ENCODE measurements at places on chromosomes 7 and 10.

- no peak for DNase-seq
Observed at GRCh38 chr10:131013281-131013912, 298.1 kb downstream of the TCERG1L start.

DNA sequence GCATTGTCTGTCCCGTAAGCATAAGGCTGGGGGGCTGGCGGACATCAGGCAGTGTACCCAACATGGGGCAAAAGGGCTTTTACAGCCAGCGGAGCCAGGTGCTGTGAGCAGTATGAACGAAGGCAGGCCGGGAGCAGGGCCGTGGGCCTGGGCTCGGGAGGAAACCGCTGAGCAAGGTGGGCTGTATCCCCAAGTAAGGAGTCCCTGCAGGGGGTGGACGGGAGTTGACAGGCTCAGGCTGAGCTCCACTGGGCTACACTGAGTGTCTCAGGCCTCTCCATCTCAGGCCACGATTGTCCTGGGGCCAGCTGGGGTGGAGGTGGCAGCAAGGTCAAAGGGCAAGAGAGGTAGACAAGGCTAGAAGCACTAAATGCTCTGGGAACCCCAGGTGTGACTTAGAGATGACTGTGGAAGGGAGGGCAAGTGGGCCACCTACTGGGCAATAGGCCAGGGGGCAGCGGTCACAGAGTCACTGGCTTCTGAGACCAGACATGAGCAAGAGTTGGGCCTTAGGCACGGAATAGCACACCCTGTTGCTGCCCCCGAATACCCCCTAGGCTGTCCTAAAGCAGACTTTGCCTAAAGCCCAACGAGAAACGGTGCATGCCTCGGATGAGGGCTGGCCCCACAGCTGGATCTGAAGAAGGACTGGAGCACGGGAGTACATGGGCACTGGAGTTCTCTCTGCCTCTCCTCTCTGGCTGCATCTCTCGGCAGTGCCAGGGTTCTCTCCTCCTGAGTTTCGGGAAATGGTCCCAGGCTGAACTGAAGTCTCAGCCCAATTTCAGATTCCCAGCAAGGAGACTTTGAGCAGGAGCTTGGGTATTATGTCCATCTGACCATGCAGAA is 10.8 kb upstream of the RAMP3 start:
- DNase-seq: no peak

DNA sequence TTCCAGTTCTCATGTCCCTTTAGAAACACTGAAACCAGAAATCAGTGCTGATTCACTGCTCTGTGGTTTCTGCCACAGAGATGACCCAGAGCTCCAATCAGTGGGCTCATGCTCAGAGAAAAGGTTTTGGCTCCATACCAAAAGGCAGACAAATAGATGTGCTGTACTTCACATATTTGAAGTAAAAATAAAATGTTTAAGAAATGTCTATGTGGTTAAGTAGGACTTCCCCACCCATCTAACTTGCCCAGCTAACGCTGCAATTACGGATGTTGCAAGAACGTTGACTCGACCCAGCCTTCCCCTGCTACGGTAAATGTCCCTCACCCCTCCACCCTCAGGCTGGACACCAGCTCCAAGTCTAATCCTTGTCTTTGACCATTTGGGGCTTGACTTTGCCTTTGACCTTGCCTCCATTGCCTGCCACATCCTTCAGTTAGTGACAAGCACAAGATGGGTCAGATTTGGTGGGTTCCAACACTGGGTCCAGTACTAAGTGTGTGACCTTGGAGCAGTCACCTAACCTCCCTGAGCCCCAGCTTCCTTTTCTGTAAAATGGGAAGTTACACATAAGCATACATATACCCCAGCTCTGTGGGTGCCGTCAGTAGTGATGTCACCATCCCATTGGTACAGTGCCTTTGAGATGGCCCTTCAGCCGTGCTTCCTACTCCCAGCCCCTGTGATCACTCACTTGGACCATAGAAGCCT is 95.8 kb downstream of the CHST15 start:
- DNase-seq: no peak

GRCh38 chr7:121341933-121342332 is 13.1 kb downstream of the WNT16 start:
- no peak for DNase-seq

DNA sequence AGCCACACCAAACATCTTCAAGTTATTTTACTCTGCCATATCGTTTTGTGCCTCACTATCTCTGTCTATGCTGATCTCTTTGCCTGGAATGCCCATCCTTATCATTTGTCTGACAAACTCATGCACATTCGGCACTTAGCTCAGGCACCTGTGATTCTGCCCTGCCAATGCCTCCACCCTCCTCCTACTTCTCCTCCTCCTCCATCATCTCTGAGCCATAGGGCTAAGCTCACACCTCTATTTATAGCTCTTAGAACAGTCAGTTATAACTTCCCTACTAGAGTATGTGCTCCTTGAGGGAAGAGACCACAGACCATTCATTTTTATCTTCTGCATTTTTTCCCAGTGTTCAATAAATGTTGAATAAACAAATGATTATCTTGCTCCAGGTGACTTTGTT is 51.2 kb upstream of the CDK13 start:
- no peak for DNase-seq

DNA sequence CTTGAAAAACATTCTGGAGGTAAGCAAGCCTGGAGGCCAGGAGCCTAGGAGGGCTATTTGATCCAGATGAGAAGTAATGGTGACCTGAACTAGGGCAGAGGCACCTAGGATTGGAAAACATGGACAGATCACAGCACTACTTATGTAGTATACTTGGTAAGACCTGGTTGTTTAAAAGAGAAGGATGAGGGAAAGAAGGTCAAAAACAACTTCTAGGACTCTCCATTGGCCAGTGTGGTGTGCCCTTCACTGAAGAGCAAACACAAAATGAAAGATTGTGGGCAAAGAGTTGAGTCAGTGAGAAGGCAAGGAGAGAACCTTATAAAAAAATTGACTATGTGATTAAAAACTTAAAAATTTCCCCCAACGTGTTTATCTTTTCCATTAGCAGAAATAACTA is 14.3 kb downstream of the ANKRD1 start:
- no peak for DNase-seq

- no peak for DNase-seq
Observed at GRCh38 chr10:25704622-25705021, 229.4 kb upstream of the MYO3A start.

DNA sequence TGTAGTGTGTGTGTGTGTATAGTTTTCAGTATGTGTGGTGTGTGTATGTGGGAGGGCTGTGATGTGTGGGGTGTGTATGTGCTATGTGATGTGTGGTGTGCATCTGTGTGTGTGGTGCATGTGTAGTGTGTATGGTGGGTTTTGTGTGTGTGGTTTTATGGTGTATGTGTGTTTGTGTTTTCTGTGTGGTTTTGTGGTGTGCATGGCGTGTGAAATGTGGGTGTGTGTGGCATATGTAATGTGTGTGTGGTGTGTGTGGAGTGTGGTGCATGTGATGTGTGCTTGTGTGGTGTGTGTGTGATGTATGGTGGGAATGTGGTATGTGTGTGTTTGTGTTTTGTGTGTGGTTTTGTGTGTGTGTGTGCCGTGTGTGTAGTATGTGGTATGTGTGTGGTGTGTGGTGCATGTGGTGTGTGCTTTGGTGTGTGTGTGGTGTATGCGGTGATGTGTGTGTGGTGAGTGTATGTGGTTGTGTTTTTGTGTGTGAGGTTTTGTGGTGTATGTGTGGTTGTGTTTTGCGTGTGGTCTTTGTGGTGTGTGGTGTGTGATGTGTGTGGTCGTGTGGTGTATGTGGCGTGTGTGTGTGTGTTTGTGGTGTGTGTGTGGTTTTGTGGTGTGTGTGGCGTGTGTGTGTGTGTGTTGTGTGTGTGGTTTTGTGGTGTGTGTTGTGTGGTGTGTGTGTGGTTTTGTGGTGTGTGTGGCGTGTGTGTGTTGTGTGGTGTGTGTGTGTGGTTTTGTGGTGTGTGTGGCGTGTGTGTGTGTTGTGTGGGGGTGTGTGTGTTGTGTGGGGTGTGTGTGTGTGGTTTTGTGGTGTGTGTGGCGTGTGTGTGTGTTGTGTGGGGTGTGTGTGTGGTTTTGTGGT is 18.0 kb upstream of the PPP2R2D start:
- no peak for DNase-seq
